ENCODE measurements at places on chromosomes 11 and 22.

DNA sequence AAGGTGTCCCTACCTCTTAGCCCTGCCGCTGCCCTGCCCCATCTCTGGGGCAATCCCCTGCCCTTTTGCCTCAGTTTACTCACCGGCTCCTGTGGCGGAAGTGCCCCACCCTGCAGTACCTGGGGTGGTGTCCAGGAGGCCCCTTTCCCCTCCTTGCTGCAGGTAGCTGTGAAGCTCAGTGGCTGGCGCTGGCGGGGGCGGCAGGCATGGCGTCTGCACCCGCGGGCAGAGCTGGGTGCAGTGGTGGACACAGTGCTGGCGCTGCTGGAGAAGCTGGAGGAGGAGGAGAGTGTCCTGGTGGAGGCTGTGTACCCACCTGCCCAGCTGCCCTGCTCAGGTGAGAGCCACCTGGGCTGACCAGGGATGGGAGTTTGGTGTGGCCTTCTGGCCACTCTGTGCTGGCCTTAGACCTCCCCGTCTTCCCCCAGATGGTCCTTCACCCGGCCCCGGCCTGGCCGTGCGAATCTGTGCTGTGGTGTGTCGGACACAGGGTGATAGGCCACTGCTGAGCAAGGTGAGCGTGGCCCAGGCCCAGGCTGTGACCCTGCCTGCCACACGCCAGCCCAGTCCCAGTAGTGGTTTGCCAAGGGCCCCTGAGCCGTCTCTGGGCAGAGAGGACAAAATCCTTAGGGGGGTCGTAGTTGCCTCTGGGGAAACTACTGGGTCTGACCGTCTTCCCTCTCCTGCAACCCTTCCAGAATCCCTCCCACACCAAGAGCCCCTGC is 4.0 kb downstream of the CARNS1 start:
- DNase-seq, result no peak

DNA sequence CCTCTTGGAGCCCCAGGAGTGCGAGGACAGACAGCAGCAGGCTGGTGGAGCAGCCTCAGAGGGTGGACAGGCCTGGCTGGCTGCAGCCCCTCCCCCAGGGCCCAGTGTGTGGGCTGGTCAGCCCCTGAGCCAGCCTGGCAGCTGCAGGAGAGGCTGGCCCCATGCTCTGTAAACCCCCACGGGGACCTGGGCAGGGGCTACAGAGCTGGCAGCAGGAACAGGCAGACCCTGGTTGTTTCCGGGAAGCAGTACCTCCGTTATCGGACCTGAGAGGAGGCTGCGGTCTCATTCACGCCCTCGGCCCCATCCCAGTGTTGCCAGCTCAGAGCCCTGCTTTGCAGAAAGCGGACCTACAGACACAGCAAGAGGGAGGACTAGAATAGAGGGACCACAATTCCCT is 38.5 kb upstream of the COMT start:
- no peak for DNase-seq

GRCh38 chr11:63997801-63998337 is 11.6 kb downstream of the OTUB1 start:
- DNase-seq, result no peak

- DNase-seq, result no peak
Observed at GRCh38 chr11:60389279-60389910, 6.9 kb upstream of the MS4A14 start.

DNA sequence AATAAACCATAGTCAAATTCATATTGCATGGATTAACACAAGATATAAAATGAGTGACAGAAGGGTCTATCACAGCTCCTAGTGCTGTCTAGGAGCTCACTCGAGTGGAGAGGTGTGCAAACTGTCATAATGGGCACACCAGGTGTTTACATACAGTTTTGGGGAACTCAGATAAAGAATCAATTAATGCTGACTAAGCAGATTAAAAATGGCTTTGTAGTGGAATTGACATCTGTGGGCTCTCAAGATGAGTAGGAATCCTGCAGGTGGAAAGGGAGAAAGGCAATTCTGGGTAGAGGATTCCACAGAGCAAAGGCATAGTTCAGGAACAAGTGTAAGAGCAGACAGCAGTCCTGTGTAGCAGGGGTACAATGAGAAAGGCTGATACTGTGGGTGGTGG is 496.2 kb upstream of the CCDC90B start:
- no peak for DNase-seq

GRCh38 chr22:27526901-27527300 is 274.7 kb downstream of the MN1 start:
- DNase-seq, result no peak
